ENCODE measurements at places on chromosomes 2 and 18.
A peak's percentile ranks its signal among the peaks of the same experiment; 100 is the strongest.

GRCh38 chr2:182606728-182607681 lies 109.1 kb upstream of the DNAJC10 start:
- DNase-seq = no peak

GRCh38 chr2:1309507-1309906 lies 103.8 kb upstream of the TPO start:
- DNase-seq = no peak

GRCh38 chr2:238379096-238379810 lies 47.5 kb upstream of the ASB1 start:
- DNase-seq = peak; percentile 92

- DNase-seq = no peak
Measured at GRCh38 chr2:2180446-2180845, 150.6 kb downstream of the MYT1L start.

DNA sequence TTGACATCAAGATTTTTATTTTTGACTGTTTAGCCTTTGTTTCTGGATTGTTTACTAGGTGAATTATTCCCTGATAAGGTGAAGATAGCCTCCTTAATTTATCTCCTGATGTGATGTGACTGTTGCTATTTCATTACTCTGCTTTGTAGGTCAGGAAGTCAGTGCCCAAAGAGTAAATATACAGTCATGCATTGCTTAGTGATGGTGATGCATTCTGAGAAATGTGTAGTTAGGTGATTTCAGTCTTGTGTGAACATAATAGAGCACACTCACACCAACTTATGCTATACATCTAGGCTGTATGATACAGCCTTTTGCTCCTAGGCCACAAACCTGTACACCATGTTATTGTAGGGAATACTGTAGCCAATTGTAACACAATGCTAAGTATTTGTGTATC lies 102.4 kb upstream of the THUMPD2 start:
- DNase-seq = peak; percentile 24

- no peak for DNase-seq
Measured at GRCh38 chr2:62660087-62660486, 45.4 kb upstream of the EHBP1 start.

DNA sequence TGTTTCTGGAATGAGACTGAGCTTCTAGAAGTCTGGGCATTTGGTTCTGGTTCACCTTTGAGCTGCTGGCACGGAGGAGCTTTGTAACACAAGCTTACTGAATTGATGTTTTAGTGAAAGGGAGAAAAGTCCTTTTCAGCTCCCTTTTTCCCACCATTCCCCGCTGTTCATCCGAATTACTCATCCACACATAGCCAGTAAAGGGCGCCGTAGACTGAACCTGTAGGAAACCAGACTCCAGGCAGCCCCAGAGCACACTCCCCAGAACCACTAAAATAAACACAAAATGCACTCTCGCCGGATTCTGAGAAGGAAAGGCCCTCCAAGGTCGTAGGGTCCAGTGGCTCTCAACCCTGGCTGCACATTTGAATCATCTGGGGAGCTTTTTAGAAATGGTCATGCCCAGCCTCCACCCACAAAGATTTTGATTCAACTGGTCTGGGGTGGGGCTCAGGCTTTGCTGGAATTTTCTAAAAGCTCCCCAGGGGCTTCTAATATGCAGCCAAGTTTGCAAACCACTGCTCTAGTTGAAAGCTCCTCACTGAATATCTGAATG lies 29.6 kb downstream of the TCF7L1 start:
- DNase-seq = peak; percentile 79

DNA sequence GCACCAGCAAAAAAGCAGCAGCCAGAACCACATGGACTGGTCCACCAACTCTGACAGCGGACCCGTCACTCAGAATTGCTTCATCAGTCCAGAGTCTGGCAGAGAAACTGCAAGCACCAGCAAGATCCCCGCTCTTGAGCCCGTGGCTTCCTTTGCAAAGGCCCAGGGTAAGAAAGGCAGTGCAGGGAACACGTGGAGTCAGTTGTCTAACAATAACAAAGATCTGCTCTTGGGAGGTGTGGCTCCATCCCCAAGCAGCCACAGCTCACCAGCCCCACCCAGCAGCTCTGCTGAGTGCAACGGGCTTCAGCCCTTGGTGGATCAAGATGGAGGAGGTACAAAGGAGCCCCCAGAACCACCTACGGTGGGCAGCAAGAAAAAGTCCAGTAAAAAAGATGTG lies 269.3 kb downstream of the SETBP1 start:
- no peak for DNase-seq

- no peak for DNase-seq
Measured at GRCh38 chr2:122800781-122801180, 1045.3 kb downstream of the TSN start.

GRCh38 chr2:22487541-22487940 lies 897.4 kb upstream of the KLHL29 start:
- DNase-seq = no peak

Data from fibroblast of lung (primary cell).